ENCODE measurements at places on chromosomes 12 and 14.

GRCh38 chr12:14892726-14893505 is 7.3 kb upstream of the MGP start:
- DNase-seq, result no peak

- DNase-seq, result no peak
These were observed 22.9 kb upstream of the ANAPC7 start for GRCh38 chr12:110426406-110426805.

DNA sequence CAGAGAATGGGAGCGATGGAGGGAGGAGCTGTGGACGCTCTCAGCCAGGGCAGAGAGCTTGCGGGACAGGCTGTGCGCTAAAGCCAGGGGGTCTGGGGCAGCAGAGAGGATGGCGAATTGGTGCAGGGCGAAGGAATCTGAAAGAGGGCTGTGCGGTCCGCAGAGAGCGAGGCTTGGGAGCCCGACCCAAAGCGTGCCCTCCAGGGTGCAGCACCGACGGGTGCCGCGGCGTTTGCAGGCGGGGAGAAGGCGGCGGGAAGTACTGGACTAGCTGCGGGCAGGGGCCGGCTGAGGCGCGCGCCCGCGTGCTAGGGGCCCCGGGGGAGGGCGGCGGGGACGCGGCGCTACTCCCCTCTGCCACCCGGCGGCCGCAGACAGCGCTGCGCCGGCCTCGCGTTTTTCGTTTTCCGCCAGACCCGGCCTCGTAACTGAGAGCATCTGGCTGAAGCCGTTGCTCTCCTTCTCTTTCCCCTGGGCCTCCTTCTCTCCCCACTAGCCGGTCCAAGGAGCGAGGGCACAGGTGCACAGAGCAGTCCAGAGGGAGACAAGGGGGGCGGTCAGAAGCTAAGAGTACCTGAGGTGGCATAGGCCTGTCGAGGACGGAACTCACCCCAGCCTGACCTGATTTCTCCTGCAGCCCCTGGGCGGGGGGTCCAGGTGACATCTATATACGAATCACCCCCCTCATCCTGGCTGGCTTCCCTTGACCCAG is 24.9 kb downstream of the SLC6A12 start:
- DNase-seq, result peak; percentile 58

DNA sequence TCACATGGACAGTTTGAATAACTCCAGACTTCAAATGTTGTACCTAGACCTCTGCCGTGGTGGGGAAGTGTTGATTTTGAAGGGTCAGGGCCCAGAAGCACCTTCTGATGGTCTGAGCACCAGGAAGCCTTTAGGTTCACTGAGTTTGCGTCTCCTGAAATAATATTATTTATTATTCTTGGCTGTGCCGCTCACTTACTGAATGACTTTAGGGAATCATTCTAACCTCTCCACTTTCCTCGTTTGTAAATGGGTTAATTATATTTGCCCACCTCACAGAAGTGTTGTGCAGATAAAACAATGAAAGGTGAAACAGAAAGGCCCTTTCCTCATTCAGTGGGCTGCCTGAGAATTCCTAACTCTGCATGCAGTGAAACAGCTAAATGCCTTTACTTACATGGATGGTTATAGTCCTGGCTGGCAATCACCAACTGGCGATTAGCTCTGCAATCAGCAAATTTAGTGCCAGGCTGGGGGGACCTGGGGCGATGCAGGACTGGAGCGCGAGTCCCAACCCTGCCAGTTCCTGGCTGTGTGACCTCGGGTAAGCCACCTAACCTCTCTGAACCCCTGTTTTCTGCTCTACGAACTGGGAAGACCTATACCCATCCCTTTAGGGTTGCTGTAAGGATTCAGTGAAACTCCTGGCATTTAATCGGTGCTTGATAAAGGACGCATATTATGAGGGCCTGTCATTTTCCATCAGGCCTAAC is 57.5 kb downstream of the MAP1LC3B2 start:
- DNase-seq, result no peak

GRCh38 chr14:30193845-30194501 is 266.3 kb upstream of the PRKD1 start:
- DNase-seq, result peak; percentile 96

- peak; percentile 69 for DNase-seq
These were observed at the start of gene LPAR5 for GRCh38 chr12:6635856-6636531. LPAR5 (minus strand) TSS chr12:6635959; CDS start chr12:6621248, 14,711 bp downstream.

DNA sequence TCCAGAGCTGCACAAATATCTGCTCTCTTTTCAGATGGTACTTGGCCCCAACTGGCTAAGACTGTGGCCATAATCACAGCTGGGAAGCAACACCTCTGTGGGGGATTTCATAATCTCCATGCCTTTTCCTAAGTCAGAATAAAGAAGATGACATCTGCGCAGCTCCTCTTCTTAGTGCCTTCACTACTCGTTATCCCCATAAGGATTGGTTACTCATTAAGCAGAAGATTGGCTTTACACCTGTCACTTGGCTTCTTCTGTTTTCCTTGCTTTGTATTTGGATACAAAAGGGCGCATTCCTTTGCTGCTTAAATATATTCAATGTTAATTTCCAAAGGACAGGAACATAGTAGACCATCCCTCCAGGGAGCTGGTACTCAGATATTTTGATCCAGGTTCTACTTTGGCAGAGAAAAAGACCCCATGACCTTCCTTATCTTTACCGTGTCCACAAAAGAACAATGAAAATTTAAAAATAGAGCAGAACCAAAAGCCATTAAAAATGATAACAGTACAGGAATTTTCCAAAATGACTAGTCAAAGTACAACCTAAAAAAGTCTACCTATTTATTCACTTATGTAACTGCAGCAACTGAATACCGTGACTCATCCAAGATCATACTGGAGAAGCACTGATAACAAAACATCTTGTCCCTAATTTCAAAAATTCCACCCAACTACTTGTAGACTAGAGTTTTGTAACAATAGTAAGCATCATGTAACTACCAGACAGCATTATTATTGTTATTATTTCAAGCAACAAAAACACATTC is 352.3 kb upstream of the TMPO start:
- no peak for DNase-seq

- DNase-seq, result no peak
These were observed 51.9 kb downstream of the TESPA1 start for GRCh38 chr12:54932691-54933090.

- DNase-seq, result no peak
These were observed 1.5 kb downstream of the TTC6 start for GRCh38 chr14:37596790-37597472.

DNA sequence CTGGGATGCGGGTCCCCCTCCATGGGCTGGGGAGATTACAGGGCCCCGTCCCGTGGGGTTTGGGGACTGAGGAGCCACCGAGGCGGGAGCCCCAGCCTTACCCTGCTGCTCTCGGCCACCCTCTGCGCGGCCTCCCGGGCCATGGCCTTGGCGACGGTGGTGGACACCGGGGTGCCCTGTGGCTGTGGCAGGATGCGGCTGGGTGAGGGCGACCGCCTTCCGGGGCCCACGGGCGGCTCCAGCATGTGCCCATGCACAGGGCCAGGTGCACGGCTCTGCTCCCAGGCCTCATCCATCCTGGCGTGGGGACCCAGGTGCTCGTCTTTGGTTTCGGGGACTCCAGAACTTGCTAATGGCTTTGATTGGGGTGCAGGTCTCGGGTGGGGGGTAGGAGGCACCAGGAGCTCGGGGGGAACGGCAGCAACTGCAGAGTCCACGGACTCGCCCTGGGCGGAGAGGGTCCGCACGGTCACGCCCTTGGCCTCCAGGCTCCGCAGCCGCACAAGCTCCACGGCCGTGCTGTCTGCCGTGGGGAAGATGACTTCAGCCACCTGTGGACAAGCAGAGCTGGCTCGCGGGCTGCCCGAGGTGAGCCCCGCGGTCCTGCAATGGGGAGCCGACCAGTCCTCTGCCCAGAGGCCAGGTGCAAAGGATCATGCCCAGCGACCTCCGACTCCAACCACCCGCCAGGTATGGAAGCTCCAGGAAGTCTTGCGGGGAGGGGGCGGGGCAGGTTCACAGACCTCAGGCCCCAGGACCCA is 99.2 kb downstream of the PIWIL1 start:
- DNase-seq, result no peak

DNA sequence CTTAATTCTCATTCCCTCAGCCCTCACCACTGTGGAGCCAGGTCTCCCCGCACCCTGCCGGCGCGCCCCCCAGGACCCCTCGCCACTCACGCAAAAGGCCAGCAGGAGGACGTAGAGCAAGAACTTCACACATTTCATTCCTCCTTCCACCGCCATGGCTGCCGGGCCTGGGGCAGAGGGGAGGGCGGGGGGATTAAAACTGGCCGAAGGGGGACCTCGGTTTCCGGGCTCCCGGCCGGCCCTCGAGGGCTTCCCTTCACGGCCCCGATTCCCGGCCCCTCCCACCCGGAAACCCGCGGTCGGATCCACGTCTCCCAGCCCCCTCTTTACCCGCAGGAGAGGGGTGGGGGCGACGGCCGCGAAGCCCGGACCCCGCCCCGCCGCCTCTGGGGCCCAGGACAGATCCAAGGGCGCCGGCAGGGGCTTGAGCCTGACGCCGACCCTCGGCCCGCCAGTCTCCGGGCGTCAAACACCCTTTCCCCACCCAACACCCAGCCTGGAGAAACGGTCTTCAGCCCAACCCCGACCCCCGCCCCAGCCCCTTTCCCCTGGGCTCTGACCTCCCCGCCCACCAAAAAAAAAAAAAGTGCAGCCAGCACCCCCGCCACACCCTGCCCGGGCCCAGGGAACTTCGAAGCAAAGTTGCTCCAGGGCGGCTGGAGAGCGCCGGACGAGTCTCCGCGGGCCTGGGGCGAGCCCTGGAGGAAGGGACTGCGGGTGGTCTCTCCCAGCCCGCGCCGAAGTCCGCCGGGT is 447 bp downstream of the CD63 start:
- peak; percentile 72 for DNase-seq

DNA sequence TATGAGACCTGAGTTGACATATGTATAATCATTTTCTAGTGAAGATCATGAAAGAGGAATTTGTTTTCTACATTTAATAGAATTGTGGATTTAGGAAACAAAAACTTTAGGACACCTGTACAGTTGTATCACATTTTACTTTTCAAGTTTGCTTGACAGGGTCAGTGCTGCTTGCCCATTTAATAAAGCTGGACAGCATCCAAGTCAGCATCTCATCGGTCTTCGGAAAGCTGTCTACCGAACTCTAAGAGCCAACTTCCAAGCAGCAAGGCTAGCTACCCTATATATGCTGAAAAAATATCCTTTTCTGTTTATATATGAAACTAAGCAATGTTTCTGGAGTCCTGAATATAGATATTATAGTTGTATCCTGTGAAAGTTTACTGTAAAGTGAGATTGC is 52.3 kb downstream of the VEZT start:
- no peak for DNase-seq

GRCh38 chr12:11134305-11134704 is at the start of gene TAS2R30:
TAS2R30 (minus strand) TSS chr12:11134644; CDS start chr12:11134244, 400 bp downstream.
- DNase-seq, result no peak

GRCh38 chr12:56157201-56158028 is 744 bp upstream of the MYL6 start:
- DNase-seq, result peak; percentile 91

DNA sequence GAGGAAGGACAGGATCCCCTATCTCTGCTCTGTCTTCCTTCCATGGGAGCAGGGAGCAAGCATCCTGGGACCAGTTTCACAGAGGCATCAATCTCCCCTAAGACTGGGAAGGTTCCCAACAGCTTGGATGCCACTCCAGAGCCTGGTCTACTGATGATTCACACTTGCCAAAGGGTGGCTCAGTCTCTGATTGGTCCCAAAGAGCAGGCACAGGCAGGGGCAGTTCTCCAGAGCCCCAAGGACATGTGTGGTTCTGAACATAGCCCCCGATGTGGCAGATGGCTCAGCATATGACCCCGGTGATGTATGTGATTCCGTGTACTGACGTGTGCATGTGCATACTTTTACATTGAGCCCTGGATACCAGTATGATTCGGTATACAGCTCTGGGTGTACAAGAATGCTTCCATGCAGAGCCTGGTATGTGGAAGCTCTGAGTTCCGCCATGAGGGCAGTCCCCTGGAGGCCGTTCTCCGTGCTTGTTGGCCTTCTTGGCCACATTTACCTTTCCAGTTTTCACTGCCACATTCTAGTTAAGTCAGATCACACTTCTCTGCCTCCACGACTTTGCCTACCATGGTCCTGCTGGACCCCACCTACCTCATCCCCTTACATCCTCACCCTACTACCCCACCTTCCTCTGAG is 21.2 kb downstream of the ITGA7 start:
- DNase-seq, result no peak

DNA sequence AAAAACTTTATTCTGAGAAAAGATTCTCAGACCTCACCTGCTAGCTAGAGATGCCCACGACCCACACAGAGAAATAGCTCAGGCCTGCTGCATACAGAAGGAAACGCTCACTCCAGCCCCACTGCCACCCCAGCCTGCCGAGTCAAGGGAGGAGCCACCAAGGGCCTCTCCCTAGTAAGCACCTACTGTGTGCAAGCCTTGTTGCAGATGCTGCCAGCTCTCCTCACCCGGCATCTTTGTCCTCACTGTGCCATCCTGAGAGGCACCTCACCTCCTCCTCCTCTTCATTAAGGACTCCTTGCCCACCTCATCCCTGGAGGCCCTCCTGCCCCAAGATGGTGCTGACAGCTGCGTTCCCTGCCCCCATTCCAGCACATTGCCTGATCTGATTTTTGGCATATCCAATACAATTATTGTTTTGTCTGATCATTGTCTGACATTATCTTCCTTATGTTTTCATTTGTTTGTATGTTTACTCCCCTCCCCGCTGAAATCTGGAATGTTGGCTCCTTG is 196.9 kb downstream of the SLC15A4 start:
- no peak for DNase-seq

- DNase-seq, result no peak
These were observed 470.6 kb downstream of the EGLN3 start for GRCh38 chr14:33480071-33480886.

GRCh38 chr12:115023279-115024265 is 339.6 kb upstream of the TBX3 start:
- DNase-seq, result no peak

DNA sequence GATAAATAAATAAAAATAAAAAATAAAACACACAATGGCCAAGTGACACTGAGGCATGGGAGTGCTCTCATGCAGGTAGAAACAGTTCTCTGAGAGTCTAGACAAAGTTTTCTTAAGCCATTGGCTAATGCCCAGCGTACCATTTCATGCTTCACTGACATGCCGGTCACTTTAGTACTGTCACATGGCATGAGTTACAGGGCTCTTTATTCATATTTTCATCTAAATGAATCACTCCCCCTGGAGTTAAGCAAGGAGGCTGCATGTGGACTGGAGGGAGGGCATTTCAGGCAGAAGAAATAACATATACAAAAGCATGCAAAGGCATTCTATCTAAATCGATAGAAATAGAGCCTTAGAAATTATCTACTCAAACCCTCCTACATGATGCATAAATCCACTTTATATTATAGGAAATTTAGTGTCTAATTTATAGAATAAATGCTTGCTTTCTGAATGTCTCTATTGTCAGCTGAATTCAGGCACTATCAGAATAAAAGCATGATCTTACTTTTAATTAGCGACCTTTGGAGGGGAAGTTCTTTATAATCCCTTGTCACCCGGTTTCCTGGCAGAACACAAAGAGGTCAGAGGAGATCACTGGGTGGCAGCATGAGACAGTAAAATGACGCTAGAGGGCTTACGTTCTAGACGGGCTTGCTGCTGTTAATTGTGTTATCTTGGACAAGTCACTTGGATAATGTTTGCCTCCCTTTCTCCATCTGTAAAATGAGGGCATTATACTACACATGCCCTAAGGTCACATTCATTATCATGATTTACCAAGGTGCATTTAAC is 17.5 kb downstream of the DYRK4 start:
- DNase-seq, result peak; percentile 8

Measured in fibroblast of skin of back (primary cell).